ENCODE measurements at places on chromosomes 13 and 19.

DNA sequence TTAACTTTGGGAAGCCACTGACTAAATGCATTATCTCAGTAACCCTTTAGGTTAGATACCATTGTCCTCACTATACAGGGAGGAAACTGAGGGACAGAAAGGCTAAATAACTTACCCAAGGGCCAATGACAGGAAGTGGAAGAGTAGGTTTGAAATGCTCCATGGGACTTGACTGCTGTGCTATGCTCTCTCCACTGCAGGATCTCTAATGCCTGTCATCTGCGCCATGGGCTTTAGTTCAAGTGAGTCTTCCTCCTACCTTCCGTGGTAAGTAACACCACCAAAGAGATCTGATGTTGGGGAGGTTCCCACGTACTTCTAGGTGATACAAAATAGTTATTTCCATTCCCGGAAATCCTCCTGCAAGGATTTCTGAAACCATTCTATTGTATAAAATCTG is 3.7 kb downstream of the DLEU7 start:
- no peak for DNase-seq

- no peak for DNase-seq
Measured at GRCh38 chr19:45771311-45771933, 2.4 kb upstream of the SIX5 start.

GRCh38 chr13:28117689-28118377 is 17.5 kb upstream of the FLT3 start:
- DNase-seq, result no peak

- no peak for DNase-seq
Measured at GRCh38 chr13:58474581-58474980, 843.0 kb downstream of the PCDH17 start.

GRCh38 chr13:24692561-24692960 is 12.4 kb downstream of the ATP12A start:
- DNase-seq, result no peak

GRCh38 chr19:29565171-29565570 is 39.4 kb downstream of the VSTM2B start:
- no peak for DNase-seq

- no peak for DNase-seq
Measured at GRCh38 chr19:5326986-5327623, 13.5 kb downstream of the PTPRS start.

DNA sequence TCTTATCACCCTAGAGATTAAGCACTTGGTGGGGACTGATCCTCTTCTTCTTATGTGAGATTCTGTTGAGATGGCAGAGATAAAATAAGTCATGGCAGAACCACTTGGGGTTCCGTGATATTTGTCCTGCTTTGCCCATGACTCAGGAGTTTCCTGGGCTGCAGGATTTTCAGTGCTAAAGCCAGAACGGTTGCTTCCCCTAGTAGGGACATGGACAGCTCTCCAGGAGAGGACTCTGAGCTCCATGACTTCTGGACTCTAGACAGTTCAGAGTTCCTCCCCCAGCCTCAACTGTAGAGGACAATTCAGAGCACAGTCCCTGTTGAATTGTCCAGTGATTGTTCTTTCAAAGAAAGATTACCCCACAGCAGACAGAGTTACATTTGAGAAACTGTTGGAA is 98.8 kb downstream of the OLFM4 start:
- no peak for DNase-seq

GRCh38 chr13:30798776-30799355 is 63.5 kb downstream of the ALOX5AP start:
- no peak for DNase-seq

DNA sequence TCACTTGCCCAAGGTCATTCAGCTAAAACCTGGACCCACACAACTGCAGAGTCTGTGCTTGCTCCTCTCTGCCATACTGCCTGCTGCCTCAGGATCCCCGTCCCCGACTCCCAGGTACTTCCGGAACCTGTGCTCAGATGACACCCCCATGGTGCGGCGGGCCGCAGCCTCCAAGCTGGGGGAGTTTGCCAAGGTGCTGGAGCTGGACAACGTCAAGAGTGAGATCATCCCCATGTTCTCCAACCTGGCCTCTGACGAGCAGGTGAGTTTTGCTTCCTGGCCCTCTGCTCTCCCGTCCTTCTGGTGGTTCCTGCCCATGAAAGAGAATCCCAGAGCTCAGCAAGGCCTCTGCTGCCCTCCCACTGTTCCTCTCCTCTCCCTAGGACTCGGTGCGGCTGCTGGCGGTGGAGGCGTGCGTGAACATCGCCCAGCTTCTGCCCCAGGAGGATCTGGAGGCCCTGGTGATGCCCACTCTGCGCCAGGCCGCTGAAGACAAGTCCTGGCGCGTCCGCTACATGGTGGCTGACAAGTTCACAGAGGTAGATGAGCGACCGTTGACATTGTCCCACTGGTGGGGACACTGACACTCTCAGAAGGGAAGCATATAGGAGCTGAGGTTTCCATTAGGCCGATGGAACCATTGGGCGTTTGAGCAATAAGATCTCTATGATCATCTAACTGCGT is 22.9 kb downstream of the PPP2R1A start:
- no peak for DNase-seq

DNA sequence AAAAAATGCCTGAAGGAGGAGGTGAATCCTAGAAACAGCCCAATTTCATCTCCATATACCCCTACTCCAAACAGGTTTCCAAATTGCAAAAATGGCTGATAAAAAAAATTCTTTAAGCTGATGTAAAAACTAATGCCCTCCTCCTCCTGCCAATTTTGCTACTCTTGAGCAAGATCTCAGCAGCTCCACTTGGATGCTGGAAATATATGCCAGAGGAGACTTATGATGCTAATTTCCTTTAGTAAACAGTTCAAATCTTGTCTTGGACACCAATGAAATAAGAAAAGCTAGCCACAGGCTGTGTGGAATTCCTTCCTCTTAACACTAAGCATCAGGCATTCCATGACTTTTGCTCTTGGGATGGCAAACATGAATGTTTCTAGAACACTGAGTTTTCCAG is 67.5 kb downstream of the INSR start:
- DNase-seq, result no peak

GRCh38 chr19:40754611-40755247 is 3.7 kb downstream of the SNRPA start:
- no peak for DNase-seq

DNA sequence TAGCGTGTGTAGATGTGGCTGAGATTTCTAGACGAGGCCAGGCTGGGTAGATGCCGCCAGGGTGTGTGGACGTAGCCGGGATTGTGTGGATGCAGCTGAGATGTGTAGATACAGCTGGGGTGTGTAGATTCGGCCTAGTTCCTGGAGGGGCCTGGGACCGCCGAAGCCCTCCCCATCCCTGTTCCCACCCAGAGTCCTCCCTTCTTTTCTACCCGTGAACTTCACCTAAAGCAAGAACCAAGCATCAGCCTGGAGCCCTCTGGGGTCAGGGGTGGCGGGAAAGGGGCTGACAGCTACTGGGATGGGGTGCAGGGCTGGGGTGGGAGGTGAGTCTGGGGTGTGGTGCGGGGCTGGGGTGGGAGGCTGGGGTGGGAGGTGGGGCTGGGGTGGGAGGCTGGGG is 768 bp downstream of the TMPRSS9 start:
- no peak for DNase-seq

- DNase-seq, result no peak
Measured at GRCh38 chr19:47723581-47723940, 10.3 kb downstream of the EHD2 start.

GRCh38 chr13:98785405-98785804 is 32.9 kb upstream of the SLC15A1 start:
- no peak for DNase-seq

GRCh38 chr19:33819880-33820781 is 23.5 kb downstream of the KCTD15 start:
- no peak for DNase-seq

- DNase-seq, result no peak
Measured at GRCh38 chr13:40814803-40815202, 25.4 kb downstream of the SLC25A15 start.

DNA sequence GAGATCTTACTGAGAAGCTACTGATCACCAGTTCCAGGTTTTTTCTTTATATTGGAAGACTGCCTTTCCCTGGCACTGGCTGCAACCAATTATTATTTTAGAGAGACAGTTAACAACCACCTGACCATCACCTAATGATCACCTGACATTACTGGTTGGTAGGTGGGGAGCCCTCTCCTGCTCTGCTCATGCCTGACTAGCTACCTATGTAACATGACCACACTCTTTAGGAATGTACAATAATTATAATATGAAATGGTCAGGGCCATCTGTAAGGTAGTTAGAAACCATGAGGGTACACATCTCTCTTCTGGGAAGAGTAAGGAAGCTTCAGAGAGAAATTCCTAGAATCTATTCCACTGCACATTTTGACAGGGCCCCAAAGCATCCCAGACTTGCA is 59.0 kb upstream of the SCEL start:
- no peak for DNase-seq

DNA sequence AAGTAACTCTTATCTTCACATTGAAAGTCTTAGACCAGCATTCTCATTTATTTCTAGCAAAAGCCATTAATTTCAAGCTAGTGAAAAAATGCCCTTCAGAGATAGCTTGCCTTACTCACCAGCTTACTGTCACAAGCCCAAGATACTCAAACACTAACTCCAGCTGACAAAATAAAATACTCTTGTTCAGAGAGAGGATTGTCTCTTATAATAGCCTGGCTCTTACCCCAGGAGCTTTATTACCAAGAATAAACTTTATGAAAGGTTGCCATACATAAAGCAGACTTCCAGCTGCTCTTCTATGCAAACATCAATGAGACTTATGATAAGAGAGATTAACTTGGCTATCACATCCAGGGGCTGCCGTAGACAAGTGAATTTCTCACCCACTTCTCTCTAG is 53.6 kb downstream of the XPO4 start:
- no peak for DNase-seq

DNA sequence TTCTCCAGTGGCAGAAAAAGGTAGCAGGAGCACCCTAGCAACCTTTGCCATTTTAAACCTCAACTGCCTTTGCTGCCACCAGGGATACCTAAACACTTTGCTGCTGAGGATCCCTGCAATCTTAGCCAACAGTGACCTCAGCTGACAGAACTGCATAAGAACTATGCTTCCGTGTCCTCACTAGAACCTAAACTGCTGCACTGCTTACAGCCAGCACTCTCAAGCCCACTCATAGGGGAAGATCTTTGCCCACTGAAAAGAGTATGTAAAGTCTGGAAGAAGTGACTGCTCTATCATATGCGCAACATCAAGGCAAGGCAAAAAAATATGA is 270.0 kb upstream of the PCDH20 start:
- DNase-seq, result no peak

- DNase-seq, result no peak
Measured at GRCh38 chr13:93413972-93414717, 187.5 kb downstream of the GPC6 start.

DNA sequence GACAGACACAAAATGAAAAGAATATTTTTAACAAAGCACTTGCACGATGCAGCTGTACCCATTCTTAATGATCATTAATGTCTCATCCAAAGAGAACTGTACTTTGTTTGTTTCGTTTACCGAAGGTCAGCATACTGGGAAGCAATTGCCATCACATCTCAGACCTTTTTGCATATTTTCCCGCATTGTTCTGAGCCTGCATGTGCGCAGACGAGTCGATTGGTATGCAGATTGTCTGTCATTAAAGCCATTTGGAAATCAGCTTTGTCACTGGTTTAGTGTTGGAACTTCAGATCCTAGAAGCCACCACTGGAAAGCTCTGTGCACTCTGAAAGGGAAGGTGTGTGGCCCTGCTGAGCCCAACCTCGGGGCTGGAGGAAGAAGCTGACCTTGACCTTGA is 15.6 kb downstream of the SPACA7 start:
- DNase-seq, result no peak

- no peak for DNase-seq
Measured at GRCh38 chr13:99559560-99559959, 58.3 kb downstream of the TM9SF2 start.

Data from stimulated activated CD8-positive, alpha-beta memory T cell treated with anti-CD3 and anti-CD28 coated beads, Interleukin-4, amount 100 ng/mL, for 1 hour (primary cell).